ENCODE measurements at places on chromosomes 2 and 18.

DNA sequence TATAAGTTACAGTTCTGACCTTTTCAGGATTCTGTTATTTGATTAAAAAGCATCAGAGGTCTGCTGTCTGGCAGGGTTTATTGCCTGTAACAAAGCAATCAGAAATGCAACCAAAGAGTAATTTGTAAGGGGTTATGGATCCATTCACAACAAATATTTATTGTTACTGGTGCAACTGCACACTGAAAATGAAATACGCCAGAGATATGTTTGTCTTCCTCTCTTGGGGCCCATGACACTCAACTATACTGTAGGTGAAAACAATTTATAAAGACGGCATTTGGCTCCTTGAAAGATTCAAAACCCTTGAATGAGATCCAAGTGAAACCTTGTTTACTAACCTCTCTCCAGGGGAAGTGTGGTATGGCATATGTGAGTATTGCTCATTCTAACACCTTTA lies 452.2 kb downstream of the MBD2 start:
- DNase-seq: no peak

DNA sequence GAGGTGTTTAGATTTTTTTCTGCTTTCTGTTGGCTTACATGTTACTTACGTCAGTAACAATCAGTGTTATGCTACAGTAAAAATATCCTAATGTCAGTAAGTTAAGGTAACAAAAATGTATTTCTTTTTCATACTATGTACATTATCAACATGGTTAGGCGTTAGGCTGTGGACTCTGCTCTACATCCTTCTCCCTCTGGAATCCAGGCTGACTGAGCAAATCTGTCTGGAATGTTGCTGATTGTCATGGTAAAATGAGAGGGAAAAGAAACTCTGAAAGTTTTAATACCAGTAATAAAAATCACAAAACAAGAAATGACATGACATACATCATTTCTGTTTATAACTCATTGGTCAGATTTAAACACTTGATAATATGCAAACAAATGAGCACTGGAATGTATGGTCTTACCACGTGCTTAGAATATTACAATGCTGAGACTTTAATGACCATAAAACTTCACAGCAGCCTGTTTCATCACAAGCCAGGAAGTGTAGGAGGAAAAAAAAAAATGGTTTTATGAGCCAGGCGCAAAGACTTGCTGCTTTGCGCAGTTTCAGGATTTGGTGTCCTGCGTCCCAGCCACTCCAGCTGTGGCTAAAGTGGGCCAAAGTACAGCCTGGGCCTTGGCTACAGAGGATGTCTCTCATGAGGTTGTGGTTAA lies 252.4 kb downstream of the FSIP2 start:
- DNase-seq: no peak

DNA sequence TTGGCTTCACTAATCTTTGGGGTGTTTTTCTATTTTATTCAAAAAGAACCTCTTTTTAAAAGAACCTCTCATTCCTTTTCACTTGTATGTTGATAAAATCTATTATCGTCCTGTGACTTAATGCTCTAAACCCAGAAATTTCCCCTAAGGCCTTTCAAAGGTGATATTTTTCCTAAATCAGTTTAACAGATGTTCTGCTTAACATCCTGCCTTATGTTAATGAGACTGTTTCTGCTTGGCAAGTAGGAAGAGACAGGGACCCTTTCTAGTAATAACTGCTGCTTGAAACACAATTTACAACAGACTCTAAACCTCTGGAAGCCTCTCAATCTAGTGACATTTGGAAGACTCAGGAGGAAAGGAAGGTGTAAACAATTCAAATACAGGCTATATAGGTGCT lies 128.8 kb downstream of the KCNJ3 start:
- DNase-seq: no peak

- no peak for DNase-seq
Measured at GRCh38 chr2:136129601-136130000, 11.7 kb upstream of the CXCR4 start.

GRCh38 chr2:106075048-106075447 lies 119.1 kb downstream of the UXS1 start:
- DNase-seq: no peak

- DNase-seq: peak; percentile 62
Measured at GRCh38 chr18:49898421-49898820, 85.1 kb upstream of the ACAA2 start.

DNA sequence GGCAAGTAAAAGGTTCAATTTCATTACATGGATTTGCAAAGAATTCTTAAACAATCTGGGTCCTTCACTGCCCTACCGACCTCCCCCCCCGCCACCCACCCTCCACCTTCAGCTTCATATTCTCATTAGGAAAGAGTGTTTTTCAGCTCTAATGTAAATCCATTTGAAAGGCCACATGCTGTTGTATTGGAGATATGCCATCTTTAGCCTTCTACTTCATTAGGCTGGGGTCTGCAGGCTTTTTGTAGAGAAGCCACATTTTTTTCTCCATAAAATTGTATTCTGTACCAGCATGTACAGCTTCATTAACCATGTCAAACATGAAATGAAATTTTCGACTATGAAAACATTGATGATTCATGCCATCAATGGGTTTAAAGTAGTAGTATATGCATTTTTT lies 42.8 kb upstream of the THUMPD2 start:
- DNase-seq: no peak

DNA sequence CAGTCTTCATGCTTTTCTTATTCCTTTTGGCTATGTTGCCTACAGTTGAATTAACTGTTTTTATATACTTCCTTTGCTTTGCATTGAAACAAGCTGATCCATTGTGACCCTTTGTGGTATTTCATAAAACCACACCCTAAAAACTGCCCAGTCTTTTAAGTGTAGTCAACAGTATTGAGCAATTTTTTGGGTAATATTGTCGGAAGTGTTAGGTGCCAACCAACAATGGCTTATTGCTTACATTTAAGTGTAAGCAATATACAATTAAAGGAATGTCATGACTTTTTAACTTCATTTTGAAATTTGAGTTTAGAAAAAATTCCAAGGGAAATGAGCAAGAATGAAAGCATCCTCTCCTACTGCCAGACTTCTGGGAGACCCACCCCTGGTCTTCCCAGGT lies 174.1 kb downstream of the NEDD4L start:
- DNase-seq: no peak

- no peak for DNase-seq
Measured at GRCh38 chr2:69947325-69947931, 14.0 kb downstream of the ASPRV1 start.

DNA sequence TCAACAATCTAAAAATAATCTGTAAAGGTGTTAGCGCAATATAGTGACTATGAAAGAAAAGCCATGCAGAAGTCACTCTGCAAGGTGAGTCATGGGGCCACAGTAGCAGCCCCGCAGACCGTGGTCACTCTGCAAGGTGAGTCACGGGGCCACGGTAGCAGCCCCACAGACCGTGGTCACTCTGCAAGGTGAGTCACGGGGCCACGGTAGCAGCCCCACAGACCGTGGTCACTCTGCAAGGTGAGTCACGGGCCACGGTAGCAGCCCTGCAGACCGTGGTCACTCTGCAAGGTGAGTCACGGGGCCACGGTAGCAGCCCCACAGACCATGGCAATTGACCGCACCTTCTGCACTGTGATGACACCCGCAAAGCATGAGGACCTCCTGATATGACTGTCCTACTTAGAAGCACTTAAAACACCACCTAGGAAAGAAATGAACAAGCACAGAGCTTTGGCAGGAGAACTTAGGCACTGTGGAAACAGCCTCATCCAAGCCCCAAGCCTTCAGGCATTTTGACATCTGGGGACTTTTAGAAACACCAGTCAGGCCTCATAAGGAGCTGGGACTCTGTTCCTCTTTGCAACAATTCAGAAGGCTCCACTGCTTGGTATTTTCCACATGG lies 70.1 kb downstream of the LDLRAD4 start:
- no peak for DNase-seq

DNA sequence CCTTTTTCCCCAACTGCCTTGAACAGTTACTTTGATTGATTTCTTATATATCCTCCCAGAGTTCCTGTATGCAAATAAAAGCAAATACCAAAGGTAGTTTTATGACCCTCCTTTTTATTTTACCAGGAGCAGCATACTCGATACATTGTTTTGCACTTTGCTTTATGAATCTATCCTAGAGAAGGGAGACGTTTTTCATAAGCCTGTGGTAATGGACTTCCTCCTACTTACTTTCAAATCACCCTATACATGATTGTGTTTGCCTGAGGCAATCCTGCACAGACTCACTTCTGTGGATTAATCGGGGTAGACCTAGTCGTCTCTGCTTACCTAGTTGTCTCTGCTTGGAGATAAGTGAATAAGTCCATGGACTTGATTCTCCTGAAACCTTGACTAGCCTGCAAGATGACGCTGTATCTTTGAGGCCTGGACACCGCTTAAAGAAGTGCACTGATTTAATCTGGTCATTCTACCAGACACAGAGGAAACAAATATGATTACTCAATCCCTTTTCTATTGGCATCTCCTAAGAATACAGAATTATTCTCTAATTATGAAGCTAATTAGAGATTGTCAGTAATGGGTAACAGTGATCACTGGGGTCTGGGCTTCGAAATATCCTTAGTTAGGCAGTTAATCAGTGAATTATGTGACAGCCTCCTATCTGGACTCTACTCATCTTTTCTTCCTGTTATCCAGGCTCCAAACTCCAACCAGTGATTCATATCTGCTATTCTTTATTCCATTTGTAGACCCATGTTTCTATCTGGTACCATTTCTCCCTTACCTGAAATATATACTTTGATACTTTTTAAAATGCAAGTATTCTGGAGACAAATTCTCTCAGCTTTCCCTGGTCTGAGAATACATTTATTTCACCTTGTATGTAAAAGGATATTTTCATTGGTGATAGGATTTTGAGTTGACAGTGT lies 447.4 kb upstream of the TRIB2 start:
- no peak for DNase-seq

- peak; percentile 15 for DNase-seq
Measured at GRCh38 chr2:171726847-171727450, 39.7 kb downstream of the DYNC1I2 start.

DNA sequence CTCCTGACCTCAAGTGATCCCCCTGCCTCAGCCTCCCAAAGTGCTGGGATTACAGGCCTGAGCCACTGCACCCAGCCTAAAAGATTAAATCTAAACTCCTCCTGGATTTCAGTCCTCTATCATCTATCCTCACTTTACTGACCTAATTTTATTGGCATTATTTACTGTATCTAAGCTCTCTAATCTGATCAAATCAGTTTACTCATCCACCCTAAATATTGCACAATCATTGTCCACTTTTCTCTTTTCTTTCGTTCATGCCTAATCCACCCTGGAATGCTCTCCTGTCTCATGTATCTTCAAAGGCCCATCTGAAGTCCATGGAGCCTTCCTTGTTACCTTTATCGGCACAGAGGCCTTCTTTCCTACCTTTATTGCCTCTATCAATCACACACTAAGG lies 31.6 kb upstream of the GPR155 start:
- no peak for DNase-seq

DNA sequence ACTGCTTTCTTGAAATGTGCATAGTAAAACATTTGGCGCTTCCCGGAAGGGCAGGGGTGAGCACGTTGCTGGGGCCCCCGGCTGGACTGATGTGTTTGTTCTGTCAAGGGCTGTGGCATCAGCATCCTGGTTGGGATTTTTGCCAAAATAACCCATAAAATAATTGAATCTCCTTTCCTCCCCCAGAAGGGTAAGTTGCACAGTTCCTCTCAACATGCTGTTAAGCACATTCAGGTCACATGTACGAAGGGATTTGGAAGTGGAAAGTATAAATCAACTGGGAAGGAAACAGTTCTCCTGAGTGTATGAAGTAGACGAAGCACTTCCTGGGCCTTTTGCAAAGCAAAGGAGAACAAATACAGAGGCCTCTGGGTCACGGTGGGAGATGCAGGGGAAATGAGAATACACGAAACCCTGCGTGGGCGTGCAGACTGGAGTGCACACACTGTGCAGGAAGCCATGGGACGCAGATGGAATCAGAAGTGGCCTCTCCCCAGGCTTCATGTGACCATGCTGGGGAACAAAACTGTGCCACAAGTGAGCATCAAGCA lies 183.9 kb downstream of the LPIN1 start:
- no peak for DNase-seq

DNA sequence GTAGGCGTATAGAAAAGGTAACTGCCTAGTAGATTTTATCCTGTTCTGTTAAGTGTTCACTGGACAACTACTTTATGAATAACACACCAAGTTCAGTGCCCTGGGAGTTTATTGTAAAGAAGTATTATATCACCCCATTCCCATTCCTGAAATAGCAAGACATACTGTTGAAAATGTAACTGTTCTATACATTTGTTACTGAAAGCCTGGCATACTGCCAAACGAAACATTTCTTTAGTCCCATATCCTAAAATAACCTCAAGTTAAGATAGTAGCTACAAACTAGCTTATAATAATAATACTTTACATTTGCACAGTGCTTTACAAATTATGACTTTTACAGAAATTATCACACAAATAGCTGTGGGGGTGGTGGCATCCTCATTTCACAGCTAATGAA lies 25.1 kb downstream of the SPDYA start:
- no peak for DNase-seq

GRCh38 chr18:25239151-25239550 lies 112.8 kb downstream of the ZNF521 start:
- no peak for DNase-seq

DNA sequence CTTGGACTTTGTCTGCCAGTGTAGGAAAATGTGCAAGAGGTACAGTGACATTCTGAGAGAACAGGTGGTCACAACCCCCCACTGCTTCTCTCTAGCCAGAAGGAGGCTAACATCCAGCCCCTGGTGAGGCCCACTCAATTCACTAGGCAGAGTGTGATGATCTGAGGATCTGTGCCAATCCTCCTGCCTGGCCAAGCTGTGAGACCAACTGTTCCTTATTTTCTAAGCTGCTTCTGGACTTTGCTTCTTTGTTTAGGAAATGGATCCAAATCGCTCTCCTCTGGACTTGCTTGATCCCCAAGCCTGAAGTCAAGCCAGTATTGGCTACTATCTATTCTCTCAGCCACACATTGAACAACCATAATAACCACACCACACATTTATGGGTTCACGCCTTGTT lies 202.8 kb downstream of the PIK3C3 start:
- DNase-seq: no peak

- no peak for DNase-seq
Measured at GRCh38 chr18:12861637-12862036, 22.4 kb downstream of the PTPN2 start.

DNA sequence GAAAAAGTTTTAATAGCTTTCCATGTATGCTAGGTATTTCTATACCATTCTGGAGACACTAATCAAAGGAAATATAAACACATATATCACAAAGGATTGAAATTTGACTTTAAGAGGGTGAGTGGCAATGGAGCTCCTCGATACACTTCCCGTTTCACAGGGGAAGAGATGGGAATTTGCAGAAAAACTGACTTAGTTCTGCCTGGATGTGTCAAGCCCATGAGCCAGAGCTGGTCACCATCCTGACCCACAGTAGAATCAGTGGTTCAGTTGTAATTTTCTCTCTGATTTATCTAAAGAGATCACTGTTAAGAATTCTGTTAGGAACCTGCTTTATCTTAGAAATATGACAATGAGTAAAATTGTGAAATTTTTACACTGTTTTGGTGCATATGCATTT lies 34.2 kb downstream of the PLCL1 start:
- DNase-seq: no peak

Data from GM03348 (cell line).